NK-92 treated with Interleukin-12 subunit alpha and Interleukin-12 subunit beta, amount 100 ng/mL, for 24 hours (cell line): ENCODE measurements at places on chromosomes 7 and 10.

GRCh38 chr10:124409696-124410095, 9.0 kb downstream of the OAT start:
- DNase-seq: no peak

- no peak for DNase-seq
Observed at GRCh38 chr7:122362473-122362872, 57.9 kb upstream of the FEZF1 start.

DNA sequence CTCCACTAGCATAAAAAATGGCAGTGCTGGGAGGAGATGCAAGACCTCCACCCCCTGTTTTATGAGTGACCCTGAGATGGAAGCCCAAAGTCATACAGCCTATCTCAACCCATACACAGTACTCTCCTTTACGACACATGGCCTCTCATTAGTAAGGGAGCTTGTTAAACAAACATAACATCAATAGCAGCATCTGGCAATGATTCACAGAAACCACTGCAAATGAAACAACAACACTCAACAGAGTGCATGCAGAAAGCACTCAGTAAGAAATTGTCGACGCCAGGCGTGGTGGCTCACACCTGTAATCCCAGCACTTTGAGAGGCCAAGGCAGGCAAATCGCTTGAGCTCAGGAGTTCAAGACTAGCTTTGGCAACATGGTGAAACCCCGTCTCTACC, 27.5 kb upstream of the FIGNL1 start:
- no peak for DNase-seq

DNA sequence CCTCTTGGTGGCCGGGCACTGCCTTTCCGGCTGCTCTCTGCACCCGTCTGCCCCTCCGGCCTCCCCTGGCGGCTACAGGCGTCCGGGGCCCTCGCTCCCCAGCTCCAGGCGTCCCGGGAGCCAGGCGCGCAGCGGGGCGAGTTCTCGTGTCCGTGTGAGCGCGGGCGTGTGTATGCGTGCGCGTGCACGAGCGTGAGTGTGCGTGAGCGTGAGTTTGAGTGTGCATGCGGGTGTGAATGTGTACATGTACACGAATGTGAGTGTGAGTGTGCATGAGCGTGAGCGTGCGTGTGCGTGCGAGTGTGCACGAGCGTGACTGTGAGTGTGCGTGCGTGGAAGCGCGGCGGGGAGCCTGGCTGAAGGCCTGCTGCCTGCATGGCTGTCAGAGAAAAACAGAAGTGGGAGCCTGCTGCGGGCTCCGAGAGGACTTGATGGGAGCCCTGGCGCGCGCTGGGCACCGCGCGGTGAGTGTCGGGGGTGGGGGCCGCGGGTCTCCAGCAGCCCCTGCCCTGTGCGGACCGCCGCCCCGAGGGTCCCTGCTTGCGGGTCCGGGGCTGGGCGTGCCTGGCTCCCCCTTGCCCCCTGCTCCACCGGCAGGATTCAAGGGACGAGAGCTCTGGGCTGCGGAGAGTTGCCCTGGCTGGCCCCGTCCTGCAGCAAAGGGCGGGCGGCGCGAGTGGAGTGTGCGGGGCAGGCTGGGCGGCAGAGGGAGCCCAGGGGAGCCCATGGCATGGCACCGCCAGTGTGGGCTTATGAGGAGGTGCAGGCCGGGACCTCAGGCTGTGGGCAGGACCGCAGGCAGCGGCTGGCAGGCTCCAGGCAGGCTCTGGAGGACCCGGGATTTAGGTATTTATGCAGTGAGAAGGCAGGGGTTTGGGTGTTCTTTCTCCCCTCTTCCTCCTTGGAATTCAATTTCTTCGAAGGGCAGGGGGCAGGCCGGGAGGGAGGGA, 75.8 kb upstream of the EN2 start:
- DNase-seq: no peak

DNA sequence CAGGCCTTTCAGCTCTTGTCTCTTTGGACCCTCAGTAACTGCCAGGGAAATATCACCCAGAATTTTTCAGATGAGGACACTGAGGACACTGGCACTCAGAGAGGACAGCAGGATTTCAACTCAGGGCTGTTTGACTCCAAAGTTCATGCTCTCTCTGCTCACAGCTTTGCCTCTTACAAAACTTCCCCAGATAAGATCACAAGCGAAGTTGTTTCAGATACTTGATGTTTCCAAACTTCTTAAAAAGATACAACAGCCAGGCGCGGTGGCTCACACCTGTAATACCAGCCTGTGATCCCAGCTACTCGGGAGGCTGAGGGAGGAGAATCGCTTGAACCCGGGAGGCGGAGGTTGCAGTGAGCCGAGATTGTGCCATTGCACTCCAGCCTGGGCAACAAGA, 32.4 kb upstream of the ZRANB1 start:
- DNase-seq: no peak

DNA sequence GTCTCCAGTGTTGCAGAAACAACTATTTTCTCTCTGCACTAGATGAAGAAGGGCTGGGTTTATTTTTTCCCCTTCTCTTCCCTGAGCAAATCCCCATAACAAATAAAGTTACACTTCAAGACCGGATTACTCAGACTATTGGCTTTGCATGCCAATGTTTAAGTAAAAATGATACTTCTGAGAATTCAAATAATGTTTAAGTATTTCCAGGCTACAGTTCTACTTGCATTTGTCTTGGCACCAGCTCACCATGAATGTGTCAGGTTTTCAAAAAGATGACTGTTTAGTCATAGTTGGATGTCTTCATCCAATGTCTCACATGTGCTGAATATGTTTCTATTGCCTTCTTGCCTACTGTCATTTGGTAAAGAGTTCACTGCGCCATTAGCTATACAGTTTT, 912.6 kb downstream of the GATA3 start:
- no peak for DNase-seq

- no peak for DNase-seq
Observed at GRCh38 chr7:39321909-39322498, 244.2 kb upstream of the YAE1 start.
